ENCODE measurements at places on chromosomes 16 and 17.

DNA sequence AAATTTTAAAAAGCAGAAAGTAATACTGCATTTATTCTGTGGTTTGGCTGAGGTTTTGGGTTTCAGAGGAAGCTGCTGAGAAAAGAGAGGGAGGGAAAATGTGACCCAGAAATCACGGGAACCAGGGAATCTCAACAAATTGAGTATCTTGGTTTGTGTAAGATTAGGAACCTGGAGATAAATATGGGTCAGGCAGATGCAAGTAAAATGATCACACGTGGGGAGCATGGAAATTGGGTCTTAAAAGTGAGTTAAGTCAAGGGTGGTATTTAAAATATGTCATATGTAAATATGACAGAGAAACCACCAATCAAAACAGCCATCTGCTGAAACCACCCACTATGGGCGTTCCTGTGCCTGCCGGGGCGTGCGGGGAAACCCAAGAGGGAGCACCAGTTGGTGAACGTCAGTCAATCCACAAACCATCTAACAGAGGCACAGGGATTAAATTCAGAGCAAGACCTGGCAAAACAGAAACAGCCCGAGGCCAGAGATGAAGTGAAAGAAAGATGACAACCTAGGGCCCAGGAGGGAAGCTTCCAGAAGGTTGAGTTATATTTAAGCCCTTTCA, 33.4 kb downstream of the CDH13 start:
- no peak for DNase-seq

GRCh38 chr17:39239640-39240314, 14.0 kb upstream of the STAC2 start:
- peak; percentile 32 for DNase-seq

DNA sequence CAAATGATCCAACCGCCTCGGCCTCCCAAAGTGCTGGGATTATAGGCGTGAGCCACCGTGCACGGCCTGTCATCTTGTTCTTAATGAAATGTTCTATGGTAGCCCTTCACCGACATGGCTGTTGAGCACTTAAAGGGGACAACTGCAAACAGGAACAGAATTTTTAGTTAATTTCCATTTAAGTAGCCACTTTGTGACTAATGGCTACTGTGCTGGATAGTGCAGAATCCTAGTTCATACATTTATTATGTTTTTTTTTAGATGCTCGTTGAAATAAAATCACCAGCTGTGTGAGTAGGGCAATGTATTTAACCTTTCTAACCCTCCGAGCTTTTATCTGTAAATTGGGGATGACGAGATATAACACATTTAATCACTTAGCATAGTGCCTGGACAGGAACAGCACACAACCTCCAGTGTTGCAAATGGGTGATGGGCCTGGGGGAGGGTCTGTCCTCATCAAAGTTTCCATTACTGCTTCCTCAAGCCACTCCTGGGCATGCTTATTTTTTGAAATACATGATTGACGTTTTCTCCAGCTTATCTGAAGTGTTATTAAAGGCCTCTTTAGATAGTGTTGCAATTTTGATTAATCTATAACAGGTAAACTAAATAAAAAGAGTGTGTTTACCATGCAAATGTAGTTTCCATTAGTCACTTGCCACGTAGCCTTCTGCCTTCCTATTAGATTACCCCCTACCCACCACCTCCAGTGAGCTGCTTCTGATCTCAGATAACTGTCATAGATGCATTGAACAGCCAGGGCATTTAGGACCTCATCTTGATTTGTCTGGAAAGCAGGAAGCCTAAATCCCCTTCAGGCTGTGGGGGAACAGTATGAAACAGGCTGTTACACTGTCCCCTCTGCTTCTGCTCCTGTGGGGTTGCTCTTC, 42.5 kb upstream of the TANC2 start:
- DNase-seq, result no peak

DNA sequence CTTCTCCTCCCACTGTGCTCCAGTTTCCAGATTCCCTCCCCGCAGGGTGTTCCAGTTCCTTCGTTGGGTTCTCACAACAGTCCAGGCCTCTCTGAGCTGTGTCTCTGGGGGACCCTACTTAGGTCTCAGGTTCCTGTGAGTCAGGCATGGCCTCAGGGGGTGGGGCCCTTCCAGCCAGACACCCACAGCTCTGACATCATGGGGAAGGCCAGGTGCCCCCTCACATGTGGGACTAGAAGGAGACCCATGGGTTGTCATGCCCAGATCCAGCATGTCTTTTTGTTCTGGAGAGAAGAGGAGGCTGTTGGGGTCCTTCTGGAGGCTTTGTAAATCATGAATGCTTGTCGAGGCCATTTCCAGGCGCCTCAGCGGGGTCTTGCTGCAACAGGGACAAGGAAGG, 32.0 kb upstream of the NDRG4 start:
- DNase-seq, result no peak

- no peak for DNase-seq
These were observed 10.8 kb upstream of the SLC46A1 start for GRCh38 chr17:28416703-28417311.

- DNase-seq, result no peak
These were observed 7.8 kb downstream of the ZFHX3 start for GRCh38 chr16:73040136-73040535.

DNA sequence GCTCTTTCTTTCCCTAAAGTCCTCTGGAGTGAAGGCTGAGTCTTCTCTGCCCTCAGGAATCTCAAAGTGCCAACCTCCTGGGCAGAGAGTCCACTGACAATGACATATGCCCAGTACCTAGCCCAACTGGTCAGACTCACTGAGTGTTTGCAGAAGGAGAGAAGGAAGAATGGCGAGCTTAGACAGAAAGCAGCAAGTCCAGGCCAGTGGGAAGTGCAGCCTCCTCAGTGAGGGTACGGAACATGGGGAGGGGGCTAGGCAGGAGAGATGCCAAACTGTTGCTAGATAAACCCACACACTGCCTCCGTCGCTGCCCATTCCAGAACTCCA, 678 bp downstream of the EXOC7 start:
- DNase-seq, result no peak

DNA sequence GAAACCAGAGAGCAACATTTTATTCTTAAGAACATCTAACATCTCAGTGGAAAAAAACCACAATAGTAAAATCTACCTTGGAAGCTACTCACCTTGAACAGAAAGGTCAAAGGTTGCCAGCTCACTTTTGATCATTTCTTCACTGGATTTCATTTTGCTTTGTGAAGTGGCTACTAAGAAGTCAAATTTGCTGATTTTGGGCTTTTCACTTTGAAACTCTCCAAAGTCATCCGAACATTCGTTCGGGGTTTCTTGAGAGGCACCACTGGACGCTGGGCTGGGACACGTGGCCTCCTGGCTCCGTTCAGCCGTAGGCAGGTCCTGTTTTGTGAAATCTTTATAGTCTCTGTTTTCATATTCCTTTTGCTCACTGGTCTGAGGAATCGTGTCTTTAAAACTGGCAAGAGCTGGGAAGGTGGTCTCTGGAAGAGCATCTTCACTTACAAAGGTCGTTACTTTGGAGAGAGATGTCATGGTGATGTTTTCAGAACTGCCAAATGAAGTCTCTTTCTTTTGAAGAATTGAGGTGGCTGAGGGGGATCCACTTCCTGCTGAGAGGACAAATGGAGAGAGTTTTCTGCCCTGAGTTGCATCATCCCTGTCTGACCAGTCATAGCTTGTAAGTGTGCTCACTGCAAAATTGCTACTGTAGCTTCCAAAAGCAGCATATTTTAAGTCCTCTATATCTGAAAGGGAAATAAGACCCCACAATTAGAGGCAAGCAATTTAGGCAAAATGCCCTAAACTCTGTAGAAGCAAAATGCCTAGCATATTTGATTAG, 52.4 kb downstream of the DUSP14 start:
- no peak for DNase-seq

GRCh38 chr16:3488801-3489200, 6.5 kb downstream of the C16orf90 start:
- no peak for DNase-seq

GRCh38 chr16:72246423-72246822, 74.5 kb upstream of the PMFBP1 start:
- no peak for DNase-seq

DNA sequence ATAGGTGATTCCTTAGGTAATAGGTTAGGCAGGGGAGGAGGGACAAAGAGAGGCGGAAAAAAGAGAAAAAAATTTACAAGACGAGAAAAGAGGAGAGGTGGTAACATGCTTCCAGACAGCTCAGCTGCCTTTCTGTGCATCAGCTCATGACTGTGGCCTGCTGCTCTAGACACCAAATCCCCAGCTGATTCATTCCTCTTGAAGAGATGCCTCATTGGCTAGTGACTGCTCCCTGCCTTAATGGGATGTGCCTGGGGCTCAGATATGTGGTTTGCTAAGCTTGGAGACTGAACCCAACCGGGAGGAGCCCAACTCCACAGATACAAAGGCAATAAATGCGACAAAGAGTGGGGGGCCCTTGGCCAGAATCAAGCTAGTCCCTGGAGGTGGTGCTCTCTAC, 105.9 kb upstream of the FAM20A start:
- DNase-seq, result no peak

DNA sequence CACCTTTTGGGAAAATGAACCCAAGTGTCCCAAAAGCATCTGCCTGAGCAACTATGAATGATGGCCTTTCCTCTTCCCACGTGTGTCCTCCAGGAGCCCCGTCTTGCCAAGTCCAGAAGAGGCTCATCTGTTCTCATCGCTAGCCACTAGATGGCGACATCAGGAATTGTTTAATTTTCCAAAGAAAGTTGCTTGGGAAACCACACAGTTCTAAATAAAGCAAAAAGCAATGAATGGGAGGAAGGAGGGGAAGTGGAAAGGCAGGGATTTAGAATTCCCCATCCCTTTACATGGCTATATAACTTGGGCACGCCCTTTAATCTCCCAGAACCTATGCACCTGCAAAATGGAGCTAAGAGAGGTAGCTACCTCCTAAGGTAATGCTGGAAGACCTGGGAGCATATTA, 9.0 kb upstream of the CDH5 start:
- no peak for DNase-seq

GRCh38 chr17:40705584-40705983, 2.0 kb upstream of the KRT24 start:
- DNase-seq, result no peak

DNA sequence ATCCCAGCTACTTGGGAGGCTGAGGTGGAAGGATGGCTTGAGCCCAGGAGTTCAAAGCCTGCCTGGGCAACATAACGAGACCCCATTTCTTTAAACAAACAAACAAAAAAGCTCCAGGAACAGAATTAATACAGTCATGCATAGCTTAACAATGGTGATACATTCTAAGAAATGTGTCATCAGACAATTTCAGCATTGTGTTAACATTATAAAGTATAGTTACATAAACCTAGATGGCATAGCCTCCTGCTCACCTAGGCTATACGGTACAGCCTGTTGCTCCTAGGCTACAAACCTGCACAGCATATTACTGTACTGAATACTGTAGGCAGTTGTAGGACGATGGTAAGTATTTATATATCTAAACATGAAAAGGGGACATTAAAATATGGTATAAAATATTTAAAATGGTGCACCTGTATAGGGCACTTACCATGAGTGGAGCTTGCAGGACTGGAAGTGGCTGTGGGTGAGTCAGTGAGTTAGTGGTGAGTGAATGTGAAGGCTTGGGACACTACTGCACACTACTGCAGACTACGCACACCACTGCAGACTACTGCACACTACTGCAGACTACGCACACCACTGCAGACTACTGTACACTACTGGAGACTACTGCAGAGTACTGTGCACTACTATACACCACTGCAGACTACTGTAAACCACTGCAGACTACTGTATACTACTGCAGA, 74.6 kb downstream of the TMC6 start:
- no peak for DNase-seq

DNA sequence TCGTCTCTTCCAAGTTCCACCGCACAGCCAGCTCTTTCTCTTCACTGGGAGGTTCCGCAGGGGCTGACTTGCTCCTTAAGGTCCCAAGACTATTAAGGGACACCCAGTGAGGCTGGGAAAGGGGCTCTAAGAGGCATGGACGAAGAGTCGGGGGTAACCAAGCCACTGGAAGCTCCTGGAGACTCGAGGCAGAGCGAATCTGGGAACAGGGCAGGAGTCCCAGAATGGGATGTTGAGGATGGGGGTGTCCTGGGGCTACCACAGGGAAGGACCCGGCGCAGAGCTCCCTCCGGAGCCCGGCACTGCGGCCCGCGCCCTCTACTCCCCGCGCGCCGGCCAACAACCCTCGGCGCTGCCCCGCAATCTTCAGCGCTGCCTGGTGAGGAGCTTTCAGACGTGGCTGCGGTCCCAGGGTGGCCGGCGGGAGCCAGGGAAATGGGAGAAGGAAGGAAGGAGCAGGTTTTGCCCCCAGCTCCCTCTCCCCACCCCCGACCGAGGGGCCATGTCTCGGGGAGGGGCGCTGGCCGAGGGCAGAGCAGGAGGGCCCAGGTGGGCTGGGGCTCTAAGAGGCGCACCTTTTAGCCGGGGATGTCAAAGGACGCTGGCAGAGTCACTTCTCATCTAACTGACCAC, 581 bp downstream of the CHST5 start:
- DNase-seq, result no peak

- no peak for DNase-seq
These were observed 323.9 kb downstream of the CPPED1 start for GRCh38 chr16:12479751-12480150.

DNA sequence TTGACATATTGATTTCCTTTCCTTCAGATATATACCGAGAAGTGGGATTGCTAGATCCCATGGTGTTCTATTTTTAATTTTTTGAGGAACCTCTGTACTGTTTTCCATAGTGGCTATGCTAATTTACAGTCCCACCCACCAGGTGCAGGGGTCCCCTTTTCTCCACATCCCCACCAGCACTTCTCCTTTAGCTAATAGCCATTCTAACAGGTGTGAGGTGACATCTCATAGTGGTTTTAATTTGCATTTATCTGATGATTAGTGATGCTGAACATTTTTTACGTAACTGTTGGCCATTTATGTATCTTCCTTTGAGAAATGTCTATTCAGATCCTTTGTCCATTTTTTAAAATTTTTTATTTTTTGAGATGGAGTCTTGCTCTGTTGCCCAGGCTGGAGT, 93.9 kb downstream of the SDR42E1 start:
- DNase-seq, result no peak

- no peak for DNase-seq
These were observed 3.5 kb upstream of the RNF43 start for GRCh38 chr17:58420827-58421226.

GRCh38 chr16:9047689-9048301, 43.6 kb upstream of the HAPSTR1 start:
- peak; percentile 33 for DNase-seq

DNA sequence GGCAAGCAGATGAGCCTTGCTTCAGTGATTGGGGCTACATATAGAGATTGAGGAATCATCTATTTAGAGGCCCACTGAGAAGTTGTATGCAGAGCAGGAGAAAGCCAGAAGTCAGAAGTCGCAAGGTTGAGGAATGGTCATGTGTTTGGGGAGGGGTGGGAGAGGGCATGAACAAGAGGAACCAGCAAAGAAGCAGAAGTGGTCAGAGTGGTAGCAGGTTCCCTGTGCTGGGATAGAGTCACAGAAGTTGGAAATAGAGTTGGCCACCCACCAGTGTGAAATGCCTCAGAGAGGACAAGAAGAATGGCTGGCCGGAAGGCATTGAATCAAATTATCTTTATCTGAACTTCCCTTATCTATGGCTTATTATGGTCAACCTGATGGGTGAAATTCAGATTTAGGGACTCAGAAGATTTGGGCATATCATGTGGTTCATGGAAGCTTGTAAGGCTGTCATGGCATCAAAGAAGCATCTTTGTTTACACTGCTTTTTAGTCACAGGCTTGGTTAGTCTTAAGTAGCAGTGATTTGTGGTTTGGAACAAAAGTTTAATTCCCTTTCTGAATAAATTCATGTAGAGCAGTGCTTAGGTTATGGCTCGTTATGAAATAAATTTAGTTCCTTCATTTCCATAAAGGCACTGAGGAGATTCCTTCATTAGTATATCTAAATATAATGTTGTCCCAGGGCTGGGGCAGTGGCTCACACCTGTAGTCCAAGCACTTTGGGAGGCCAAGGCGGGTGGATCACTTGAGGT, 19.7 kb downstream of the MAP3K3 start:
- DNase-seq, result no peak
